ENCODE measurements at places on chromosomes 1 and 21.

DNA sequence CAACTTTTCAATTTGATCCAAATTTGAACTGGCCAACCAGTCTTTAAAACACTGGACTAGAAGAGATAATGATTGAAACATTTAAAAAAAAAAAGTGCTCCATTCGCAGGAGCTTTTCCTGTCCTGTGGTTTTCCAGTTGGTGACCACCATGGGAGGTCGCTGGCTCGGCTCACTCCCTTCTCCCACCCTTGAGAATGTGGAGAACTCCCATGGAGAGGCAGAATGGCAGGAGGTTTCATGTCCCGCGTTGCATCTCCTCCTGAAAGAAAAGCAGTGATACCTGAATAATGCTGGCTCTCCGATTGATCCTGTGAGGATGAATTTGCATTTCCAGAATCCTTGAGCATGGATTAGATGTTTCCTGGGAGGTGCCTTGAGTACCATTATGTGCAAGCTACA lies 16.5 kb upstream of the MPZL1 start:
- DNase-seq: no peak

DNA sequence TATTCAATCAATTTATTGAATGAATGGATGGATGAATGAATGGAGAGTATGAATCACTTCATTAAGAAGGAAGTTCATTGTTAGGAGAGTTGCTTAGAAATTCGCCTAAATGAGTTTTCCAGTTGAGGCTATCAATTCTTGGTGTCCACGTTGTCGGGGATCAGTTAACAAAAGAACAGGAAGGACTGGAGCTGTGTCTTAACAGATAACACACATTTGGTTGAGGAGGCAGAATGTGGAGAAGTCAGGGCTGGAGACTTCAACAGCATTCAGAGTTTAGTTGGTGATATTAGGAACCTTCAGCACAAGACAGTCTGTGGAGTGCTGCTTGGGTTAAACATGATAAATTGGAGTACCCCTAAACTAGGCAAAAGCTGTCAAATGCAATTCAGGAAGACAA lies 33.7 kb downstream of the ZBTB18 start:
- no peak for DNase-seq

DNA sequence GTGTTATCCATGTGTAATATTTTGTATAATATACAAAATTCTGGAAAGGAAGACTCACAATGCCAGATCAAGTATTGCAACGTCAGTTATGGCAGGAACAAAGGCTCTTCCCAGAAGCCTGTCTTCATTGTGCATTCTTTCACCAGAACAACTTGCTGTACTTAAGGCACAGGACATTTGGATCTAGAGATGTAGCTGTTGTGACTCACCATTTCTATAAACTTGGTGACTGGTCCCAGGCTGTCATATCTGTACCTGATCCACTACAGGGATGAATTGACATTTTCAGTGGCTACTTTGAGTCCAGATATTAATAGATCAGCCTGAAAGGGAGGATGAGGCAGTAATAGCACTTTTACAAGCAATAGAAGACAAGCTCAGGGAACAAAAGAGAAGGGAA lies 299.8 kb downstream of the DISC1 start:
- no peak for DNase-seq

GRCh38 chr1:155272466-155273342 lies 600 bp downstream of the CLK2 start:
- no peak for DNase-seq

- no peak for DNase-seq
Observed at GRCh38 chr1:29356663-29357062, 120.3 kb downstream of the PTPRU start.

- no peak for DNase-seq
Observed at GRCh38 chr1:243286409-243287122, 30.7 kb downstream of the SDCCAG8 start.

DNA sequence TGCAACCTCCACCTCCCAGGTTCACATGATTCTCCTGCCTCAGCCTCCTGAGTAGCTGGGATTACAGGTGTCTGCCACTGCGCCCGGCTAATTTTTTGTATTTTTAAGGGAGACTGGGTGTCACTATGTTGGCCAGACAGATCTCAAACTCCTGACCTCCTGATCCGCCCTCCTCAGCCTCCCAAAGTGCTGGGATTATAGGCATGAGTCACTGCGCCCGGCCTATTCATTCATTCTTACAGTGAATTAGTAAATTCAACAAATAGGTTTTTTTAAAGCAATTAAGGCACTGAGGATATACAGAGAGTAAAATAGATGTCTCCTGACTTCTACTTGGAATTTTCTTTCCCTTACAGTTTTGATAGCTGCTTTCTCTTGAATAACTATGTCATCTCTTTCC lies 43.5 kb downstream of the CDC42 start:
- no peak for DNase-seq

GRCh38 chr1:10625554-10625953 lies 150.8 kb downstream of the PEX14 start:
- no peak for DNase-seq

DNA sequence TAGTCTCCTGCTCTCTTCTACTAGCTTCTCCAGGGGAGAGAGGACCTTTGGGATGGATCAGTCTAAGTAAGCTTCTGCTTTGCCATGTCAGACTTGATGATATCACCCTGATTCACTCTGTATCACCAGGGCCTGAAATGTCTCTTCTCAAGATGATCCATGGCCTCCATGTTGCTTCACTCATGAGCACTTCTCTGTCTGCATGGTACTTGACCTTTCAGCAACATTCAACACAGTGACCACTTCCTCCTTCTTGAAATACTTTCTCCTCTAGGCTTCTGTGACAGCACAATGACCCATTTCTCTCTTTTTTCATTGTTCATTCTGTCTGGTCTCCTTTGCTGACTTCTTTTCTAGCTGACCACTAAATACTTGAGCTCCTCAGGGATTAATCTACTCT lies 35.3 kb upstream of the NGF start:
- no peak for DNase-seq

DNA sequence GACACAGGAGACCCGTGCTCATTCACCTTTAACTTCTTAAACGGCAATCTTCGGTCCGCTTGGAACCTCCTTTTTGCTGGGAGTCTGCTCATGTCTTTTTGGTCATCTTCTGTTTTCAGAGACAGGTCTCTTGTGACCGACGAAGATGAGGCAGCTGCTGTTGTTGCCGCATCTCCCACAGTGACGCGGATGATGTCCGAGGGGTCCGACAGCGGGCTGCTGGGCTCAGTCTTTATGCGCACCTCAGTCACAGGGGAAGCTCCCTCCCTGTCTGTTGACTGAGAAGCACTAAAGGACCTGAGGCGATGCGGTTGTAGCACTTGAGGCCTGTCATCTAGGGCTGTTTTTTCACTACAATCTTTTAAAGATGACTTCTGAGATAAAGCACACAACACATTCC lies 17.6 kb downstream of the ZBTB21 start:
- DNase-seq: no peak

GRCh38 chr21:45393833-45394638 lies 10.9 kb upstream of the COL18A1 start:
- DNase-seq: no peak

- DNase-seq: peak; percentile 82
Observed at GRCh38 chr1:156892190-156893047, 1.1 kb upstream of the PEAR1 start.

DNA sequence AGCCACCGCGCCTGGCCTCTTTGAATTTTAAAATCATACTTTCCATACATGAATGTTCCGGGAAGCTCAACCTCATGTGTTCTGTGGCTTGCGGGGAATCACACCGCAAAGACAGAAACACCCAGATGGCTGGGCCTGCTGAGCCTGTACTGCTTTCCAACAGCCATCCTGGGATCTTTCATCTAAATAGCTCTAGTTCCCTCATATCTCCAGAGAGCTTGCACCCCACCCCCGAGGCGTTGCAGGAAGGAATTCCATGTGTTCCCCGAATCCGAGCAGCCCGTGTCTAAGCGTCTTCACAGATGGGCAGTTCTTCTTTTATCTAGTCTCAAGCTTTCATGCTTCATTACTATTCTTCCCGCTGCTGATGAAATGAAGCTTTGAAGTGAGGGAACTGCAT lies 66.4 kb downstream of the IGSF21 start:
- no peak for DNase-seq

DNA sequence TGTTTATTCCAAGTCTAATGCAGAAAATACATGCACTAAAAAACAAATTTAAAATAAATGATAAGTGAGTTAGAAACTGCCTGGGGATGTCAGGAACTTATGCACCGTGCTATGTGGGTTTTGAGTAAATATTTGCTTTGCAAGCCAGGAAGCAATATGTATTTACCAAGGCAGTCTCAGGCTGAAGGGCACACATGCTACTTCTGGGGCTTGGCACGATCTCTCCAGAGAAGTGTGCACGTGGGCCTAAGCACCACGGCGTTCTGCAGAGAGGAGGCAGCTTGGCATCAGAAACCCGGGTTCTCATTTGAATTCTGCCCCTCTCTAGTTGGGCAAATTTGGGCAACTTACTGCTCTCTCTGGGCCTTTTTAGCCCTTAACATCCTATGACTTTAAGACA lies 72.6 kb upstream of the ROR1 start:
- DNase-seq: no peak

GRCh38 chr1:55192093-55192492 lies 23.1 kb downstream of the USP24 start:
- DNase-seq: no peak

GRCh38 chr21:33229099-33229783 lies 497 bp upstream of the IFNAR2 start:
- no peak for DNase-seq

DNA sequence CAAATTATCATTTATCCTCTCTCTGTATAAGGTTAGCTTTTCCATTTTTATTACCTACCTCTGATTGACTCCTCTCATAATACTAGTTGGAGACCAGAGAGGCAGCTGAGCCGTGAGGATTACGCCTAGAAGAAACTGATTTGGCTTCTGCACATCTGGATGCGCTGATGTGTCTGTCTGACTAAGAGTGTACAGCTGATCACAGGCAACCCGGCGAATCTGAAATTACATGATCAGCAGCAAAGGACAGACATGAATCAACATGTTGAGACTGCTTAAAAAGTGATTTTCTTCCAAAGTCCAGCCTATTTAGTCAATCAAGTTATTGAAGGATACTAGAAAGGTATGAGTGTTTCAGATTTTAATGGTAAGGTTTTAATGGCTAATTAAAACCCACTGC lies 81.2 kb downstream of the PCSK9 start:
- DNase-seq: no peak

DNA sequence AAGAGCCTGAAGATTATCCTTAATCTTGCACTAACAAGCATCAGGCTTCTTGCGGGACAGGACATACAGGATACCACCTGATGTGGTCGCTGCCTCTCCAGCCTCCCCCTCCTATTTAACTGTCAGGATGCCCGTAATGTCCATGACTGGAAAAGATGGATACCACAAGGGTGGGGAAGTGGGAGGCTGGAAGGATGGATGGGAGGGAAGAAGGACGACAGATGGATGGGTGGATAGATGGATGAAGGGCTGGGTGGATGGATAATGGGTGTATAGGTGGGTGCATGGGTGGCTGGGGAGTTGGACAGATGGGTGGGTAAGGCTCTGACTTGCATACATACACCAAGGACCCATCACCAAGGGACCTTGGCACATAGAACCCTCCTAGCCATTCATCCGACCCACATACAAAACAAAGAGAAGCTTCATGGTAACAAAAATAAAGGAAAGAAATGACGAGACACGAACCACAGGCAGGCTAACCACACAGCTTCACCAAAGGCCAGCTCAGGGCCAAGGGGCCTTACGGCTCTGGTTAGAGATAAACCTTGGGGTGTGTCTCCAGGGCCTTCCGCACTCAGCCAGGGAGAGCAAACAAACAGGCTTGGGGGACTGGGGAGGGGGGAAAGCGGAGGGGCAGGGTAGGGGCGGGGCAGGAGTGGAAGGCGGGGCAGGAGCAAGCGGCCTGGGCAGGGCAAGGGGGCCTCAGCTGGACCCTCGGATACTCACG lies 50.5 kb downstream of the HSPG2 start:
- DNase-seq: no peak

DNA sequence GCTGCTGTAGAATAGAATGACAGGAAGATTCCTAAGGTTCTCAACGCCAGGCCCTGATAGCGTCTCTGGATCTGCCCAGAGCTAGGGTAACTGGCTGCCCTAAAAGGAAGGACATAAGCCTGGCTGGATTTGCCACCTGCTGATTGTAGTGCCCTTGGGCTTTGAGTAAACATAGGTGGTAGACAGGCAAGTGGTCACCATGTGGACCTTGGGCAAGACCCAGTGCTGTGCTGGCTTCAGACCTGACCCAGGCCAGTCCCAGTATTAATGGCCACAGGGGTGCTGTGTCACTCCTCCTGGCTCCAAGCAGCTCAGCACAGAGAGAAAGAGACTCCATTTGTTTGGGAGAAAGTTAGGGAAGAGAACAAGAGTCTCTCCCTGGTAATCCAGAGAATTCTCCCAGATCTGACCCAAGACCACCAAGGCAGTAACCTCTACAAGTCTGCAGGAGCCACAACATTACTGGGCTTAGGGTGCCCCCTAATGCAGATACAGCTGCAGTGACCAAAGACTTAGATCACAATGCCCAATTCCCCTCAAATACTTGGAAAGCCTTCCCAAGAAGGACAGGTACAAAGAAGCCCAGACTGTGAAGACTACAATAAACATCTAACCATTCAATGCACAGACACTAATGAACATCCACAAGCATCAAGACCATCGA lies 44.5 kb downstream of the PHTF1 start:
- DNase-seq: no peak

GRCh38 chr1:21241771-21242581 lies 48.3 kb downstream of the ECE1 start:
- DNase-seq: no peak

GRCh38 chr1:244789276-244789580 lies 46.2 kb upstream of the COX20 start:
- DNase-seq: no peak

DNA sequence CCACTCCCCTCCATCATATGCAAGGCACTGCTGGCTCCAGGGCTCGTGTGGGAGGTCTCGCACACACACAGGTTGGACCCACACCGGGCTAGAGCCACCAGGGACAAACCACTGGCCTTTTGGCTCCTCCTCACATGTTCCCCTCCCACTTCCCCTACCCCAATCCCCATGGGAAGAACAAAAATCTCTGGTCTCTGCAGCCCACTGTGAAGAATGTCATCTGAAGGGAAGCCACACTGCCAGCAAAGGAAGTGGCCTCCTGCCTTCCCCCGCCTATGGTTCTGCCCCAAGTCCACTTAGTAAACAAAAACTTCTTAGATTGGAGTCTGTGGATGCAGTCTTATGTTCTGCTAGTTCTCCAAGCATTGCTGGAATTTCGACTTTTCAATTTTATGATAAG lies 24.2 kb downstream of the OLFML3 start:
- DNase-seq: no peak

GRCh38 chr1:13661539-13661938 lies 38.4 kb upstream of the PRDM2 start:
- no peak for DNase-seq

DNA sequence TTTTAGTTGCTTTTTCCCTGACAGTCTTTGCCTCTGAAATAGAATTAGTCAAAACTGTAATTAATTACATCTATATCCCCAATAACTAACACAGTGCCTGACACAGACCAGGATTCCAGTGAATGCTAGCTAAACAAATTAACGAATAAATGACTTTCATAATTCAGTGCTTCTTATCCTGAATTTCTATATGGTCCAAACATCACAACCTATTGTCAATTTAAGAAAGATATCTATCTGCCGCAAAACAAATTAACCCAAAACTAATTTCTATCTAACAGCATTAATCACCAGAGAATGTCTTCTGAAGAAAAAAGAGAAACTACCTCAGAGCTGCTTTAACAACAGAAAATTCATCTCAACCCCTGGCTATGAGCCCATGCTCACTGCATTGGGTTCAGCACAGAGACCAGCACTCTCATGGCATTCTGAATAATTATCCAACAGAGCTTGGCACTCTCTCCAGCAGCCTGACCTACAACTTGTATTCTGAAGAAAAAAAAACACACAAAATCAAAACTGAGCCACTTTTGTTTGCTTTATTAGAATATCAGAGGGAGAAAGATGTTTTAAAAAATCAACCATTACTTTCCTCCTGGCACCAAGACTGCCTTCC lies 547.3 kb upstream of the BEND5 start:
- no peak for DNase-seq

Data from CD4-positive, alpha-beta T cell treated with Interleukin-2 at 100 ng/mL for 4 hours (primary cell).